ENCODE measurements at places on chromosomes 7 and 10.

- peak; percentile 92 for DNase-seq
Measured at GRCh38 chr7:151699147-151699927, 177.6 kb downstream of the PRKAG2 start.

DNA sequence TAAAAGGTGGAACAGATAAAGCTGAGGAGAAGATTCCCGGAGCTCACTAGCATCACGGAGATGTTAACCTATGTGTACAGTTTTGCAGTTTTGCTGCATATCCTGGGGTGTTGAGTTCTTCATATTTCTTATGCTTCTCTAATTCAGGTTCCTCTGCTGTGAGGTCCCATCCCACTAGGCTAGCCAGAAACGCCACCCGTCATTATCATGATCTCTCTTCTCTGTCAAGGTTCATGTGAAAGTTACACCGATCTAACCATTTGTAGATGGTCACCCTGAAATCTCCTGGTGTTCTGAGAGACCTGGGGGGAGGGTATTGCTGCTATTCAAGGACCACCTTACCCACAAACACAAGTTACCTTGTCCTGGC, 136.3 kb downstream of the CCDC71L start:
- DNase-seq, result no peak

DNA sequence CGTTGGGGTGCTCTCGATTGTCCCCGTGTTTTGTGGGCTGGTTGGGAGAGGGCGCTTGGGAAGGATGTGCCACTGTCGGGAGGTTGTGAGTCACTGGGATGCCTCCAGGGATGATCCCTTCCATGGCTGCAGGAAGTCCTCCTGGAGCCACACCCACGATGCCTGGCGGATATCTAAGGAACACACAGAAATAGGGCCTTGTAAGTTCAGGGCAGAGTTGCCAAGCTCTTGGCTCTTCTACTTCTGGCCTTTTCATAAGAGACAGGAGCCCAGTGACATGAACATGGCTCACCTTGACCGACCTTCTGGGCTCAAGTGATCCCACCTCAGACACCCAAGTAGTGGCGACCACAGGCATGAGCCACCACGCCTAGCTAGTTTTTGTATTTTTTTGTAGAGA, 47.6 kb downstream of the ZRANB1 start:
- no peak for DNase-seq

- no peak for DNase-seq
Measured at GRCh38 chr10:75293446-75293820, 57.7 kb upstream of the COMTD1 start.

- DNase-seq, result no peak
Measured at GRCh38 chr7:127791446-127792189, 139.6 kb downstream of the SND1 start.

GRCh38 chr10:29874606-29875269, 184.6 kb downstream of the JCAD start:
- DNase-seq, result no peak

GRCh38 chr10:75407224-75407712, 5.7 kb upstream of the ZNF503 start:
- DNase-seq, result no peak

All from brain pericyte (primary cell).